Endothelial cell of umbilical vein (primary cell): ENCODE measurements at places on chromosomes 11 and 22.

DNA sequence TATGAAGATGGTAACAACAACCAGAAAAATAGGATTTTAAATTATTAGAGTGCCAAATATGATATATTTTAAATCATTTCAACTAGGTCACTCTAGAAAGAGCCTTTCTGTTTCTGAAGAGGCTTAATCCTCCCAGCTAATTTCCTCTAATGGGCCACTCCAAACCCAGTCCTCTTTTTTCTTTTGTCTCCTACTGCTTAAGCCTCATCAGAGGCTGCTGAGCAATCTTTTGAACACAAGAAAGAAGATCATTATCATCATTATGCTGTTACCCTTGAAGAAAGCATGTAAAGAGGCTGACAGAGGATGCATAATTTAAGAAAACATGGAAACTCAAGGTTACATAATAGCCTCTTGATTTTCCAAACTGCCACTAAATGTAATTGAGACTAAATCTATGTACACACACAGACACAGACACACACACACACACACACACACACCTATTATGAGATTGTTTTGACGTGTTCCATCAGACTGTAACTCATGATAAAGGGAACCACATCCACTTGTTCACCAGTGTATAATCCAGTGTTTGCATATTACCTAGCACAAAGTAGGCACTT is 519.6 kb downstream of the METTL15 start:
- DNase-seq: no peak

DNA sequence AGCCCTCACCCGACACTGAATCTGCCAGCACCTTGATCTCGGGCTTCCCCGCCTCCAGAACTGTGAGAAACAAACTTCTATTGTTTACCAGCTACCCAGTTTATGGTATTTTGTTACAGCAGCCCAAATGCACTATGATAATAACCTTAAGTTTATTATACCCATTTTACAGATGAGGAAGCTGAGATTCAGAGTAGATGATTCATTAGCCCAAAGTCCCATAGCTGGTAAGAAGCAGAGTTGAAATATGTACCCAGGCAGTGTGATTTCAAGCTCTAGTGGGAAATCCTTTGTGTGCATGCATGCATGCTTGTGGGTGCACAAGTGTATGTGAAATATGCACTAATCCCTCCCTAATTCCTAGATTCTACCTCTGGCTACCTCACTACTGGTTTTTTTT is 7.9 kb downstream of the GRIK4 start:
- DNase-seq: no peak

DNA sequence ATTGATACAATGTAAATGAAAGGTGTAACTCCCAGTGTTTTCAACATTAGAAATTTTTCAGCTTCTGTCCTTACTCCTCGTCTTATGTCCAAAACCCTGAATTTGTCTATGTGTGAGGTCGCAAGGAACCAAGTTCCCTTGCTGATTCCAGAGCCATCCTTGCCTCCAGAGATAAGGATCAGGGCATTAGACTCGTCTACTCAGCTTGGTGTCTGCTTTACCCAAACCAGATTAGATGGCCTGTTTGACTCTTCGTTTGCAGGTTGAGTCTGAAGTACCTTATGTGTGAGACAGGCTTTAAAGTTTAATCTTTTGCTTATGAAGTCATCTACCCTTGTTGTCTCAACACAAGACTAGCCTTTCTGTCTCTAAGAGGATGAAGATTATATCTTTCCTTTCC is 55.6 kb downstream of the SPECC1L start:
- no peak for DNase-seq

DNA sequence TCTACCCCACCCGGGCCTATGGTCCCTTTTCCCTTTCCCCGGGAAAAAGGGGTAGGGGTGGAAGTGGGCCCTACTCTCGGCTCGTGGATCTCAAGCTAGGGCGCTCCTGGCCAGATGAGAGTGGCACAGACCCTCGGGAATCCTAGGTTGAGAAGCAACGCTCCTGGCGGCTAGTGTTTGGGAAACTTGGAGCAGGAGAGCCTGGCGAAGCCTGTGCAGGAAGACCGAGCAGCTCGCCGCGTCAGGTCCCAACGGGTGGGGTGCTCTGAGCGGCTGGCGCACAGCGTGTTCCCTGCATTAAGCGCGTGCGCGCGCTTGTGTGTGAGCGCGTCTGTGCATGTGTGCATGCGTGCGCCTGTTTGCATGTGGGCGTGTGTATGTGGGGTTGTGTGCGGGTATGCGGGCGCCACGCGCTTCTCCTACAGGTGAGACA is 7.1 kb upstream of the FLI1 start:
- peak; percentile 53 for DNase-seq

- peak; percentile 25 for DNase-seq
Observed at GRCh38 chr22:19579115-19579811, 55.1 kb upstream of the CLDN5 start.

DNA sequence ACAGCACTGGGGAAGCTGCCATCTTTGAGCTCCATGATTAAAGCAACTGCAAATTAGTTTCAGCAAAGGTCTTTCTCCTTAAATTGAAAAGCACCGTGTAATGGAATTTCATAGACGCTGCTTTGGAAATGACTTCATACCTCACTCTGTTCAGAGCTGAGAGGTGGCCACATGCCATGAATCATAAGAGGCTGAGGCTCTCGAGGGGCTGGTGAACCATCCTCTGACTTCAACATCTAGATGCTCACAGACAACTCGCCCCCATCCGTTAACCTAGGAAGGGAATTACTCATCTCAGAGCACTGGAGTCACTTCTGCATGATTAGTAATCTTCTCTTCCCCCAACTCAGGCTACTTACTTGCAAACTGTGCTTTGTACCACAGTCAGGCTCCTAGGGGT is 122.3 kb downstream of the RCN1 start:
- no peak for DNase-seq

GRCh38 chr11:34313099-34313517 is 44.7 kb downstream of the ABTB2 start:
- DNase-seq: no peak

GRCh38 chr11:124656774-124657630 is 16.5 kb downstream of the SIAE start:
- no peak for DNase-seq

DNA sequence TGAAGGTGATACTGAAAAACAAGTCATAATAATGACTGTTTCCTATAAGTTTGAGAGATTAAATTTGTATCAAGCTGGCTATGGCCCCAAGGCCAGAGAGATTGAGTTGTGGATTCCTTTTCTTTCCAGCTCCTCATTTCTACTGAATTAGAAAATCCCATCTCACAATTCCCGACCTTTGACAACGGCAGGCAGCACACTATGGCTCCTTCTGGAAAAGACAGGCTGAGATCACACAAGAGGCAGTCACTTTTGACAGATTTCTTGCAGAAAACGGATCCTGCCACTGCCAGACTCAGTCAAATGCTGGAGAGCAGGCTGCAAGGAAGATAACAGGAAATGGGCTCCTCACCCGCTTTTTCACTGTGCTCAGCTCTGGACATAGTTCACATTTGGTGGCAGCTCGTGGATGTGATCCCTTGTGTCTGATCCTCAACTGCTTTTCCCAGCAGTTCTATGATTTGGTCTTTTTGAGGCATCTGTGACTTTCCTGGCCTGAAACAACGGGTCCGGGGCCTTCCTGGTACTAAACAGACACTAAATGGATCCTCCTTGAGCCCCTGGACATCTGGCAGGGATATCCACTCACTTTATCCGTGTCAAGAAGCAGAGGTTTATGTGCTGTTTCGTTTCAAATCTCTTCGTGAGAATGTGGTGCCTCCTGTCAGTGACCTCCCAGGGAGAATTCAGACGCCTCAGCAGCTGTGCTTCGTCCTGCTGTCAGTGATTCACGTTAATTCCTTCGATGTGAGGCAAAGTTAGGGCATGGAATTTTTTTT is 26.1 kb upstream of the RTL6 start:
- DNase-seq: no peak

DNA sequence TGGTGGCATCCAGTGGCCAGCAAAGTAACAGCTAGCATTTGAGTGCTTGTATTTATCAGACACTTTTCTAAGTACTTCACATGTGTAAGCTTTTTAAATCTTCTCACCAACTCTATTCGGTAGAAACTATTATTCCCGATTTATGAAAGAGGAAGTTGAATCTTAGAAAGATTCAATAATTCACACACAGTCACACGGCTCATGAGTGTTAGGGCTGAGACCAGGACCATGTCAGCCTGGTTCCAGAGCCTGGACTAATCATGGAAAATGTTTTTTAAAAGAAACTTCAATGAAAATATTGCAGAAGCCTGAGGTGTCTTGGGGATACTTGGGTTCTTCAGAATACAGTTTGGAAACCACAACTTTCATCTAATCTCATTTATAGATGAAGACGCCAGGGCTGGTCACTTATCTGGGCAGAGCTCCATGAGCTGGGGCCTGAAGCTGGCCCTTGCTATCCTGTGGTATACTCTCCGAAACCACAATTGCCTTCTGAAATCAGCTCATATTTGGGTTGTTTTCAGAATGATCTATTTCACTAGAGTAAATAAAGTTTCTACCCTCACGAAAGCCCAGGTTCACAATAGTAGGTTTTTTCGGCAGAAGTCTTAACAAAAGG is 4.3 kb upstream of the CRTAM start:
- no peak for DNase-seq

GRCh38 chr11:113384551-113384950 is 3.0 kb upstream of the ANKK1 start:
- DNase-seq: peak; percentile 94

- DNase-seq: no peak
Observed at GRCh38 chr11:96697466-96697865, 307.7 kb downstream of the JRKL start.

DNA sequence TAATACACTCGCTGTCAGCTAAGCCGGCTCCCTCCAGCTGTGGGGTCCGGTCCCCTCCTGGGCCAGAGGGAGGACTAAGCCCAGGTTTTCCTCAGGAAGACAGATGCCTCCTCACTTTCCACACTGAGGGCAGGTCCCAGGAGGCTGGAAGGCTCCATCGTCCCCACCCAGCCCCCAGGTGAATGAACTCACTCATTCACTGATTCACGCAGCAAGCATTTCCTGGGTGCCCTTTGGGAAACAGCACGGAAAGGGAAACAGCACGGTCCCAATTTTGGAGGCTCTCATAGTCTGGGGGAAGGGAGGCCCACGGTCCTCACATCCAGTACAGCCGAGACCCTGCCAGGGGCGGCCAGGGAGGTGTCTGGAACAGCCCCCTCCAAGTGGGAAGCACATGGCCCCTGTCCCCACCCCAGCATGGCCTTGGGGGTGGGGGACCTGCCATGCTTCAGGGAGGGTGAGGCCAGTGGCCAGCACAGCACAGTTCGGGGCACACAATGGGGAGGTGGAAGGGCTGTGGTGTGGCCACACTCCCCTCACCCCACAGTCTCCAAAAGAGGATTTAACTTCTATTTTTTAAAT is 9.3 kb upstream of the TH start:
- no peak for DNase-seq

- DNase-seq: no peak
Observed at GRCh38 chr22:46148816-46149511, 1.4 kb upstream of the PPARA start.

GRCh38 chr11:132658696-132659095 is 873.6 kb downstream of the OPCML start:
- DNase-seq: no peak

DNA sequence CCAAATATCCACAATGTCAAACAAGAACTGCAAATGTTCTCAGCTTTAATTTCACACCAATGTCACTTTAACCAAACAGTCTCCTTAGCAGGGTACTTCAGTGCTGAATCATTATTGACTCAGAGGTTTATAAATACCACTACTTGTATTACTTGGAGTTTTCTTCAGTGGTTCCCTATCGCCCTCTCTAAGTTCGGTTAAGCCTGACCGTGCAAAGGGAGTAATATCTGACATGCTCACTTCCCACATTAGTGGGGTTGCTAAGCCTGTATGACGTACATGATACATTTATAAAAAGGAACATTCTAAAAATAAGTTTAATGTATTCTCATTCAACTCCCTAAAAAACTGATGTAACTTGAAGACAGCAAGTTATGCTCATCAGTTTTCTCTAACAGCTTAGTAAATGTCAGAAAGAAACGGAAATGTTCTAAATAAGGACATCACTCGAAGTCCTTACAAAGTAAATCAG is 93.1 kb upstream of the ZC3H12C start:
- peak; percentile 24 for DNase-seq

DNA sequence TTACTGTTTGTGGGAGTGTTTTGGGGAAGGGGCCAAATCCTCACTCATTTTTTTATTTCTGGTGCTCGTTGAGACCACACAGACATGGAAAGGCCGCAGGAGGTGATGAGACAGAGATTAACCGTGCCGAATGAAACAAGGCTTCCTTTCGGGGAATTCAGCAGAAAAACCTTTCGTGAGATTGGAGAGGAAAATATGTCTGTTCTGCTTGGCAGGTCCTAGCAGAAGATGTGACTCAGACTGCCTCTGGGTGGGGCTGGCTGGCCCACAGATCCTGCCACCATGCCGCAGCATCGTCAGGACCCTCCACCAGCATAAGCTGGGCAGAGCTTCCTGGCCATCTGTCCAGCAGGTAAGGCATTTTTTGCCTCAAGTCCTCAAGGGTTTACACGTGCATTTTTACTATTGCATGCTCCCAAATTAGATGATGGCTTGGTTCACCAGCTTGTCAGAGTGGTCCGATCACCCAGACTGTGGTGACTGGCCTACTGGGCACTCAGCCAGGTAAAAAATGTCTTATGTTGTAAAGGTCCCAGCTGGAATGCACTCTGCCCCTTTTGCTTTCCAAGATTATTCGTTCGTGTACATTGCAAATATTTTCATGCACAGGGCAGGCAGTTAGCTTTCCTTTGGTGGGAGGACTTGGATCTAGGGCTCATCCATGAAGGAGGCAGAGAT is 1.5 kb downstream of the DDB2 start:
- peak; percentile 91 for DNase-seq

- DNase-seq: no peak
Observed at GRCh38 chr22:29112681-29113080, 39.8 kb downstream of the KREMEN1 start.

DNA sequence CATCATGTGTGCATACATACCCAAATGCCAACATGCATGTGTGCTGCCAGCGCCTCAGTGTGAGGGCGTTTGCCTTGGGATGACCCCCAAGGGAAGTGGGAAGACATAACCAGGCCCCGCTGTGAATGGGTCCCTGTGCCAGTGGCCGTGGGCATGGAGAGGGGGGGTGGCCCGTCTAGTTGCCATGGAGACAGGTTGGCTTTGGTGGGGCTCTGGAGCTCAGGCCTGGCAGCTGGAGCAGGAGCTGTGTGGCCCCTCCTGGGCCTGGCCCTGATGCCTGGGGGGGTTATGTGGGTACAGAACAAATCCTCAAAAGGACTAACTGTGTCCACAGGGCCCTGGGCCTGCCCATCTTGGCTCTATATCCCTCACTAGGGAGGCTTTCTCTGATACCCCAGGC is 8.0 kb downstream of the SYT7 start:
- no peak for DNase-seq

- no peak for DNase-seq
Observed at GRCh38 chr11:66878474-66878873, 21.6 kb downstream of the LRFN4 start.

DNA sequence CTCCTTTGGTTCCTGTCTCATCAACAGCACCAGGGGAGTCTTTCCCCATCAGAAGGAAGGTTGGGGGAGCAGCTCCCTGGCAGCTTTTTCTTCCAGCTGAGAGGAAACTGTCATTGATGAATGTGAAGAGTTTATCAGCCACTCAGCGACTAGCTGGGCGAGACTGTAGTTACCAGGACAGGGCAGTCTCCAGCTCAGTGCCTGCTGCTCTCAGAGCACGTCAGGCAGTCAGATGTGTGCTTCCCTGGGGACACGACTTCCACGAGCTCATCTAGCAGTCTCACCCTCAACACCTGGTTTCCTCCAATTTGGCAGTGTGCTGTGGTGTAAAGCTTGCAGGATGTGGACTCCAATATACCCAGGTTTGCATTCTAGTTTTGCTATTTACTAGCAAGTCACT is 12.5 kb upstream of the C1QTNF4 start:
- no peak for DNase-seq
